ENCODE measurements at places on chromosomes 7 and 10.
A peak's percentile ranks its signal among the peaks of the same experiment; 100 is the strongest.

DNA sequence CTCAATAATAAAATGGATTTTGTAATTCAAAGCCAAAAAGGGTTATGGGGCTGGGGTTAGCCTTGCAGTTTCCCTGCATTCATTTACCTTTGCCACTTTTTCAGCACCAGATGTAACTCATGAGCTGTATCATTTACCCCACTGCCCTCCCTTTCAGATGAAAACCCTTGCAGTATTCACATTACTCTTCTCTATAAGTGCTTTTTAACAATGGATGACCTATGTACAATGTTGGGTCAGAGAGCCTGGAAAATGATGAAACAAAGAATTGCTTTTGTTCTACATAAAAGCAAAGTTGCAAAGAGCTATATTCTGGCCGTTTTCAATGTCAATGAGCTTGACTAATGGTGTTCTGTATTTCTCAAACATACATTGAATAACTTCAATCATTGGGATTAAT is 189.7 kb downstream of the TMEM26 start:
- DNase-seq = no peak

- no peak for DNase-seq
These were observed 337.5 kb downstream of the RPS24 start for GRCh38 chr10:78371136-78371535.

- no peak for DNase-seq
These were observed 767.9 kb downstream of the GRID1 start for GRCh38 chr10:85598646-85599045.

GRCh38 chr7:77923419-77923818 is 124.8 kb downstream of the PHTF2 start:
- no peak for DNase-seq

GRCh38 chr7:158606129-158606528 is 18.5 kb upstream of the PTPRN2 start:
- no peak for DNase-seq

GRCh38 chr10:29199941-29200679 is 88.8 kb upstream of the LYZL1 start:
- no peak for DNase-seq

DNA sequence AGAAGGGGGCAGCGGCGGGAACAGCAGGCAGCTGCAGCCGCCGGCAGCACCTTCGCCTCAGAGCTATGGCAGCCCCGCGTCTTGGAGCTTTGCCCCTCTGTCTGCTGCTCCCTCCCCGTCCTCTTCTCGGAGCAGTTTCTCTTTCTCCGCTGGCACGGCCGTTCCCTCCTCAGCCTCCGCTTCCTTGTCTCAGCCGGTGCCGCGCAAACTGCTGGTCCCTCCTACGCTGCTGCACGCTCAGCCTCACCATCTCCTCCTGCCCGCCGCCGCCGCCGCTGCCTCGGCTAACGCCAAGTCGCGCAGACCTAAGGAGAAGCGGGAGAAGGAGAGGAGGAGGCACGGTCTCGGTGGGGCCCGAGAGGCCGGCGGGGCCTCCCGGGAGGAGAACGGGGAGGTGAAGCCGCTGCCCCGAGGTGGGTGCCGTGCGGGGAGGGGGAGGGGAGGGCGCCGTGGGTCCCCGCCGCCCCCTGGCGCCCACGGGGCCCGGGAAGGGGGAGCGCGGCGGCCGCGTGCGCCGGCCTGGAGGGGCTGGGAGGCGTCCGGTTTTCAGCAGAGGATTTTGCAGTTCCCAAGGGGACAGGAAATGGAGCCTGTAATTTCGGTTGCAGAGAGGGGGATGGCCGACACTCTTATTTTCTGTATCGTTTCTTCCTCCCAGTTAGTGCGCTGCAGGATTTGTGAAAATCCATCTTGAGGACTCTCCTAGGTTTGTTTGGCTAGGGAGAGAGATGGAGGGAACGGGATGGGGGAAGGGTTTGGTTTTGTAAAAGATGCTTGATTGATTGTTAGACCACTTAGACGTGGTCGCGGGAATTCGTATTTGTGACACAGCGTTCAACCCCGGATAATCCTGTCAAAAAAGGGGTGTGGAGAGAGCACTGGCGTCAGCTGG is 630 bp downstream of the RSBN1L start:
- peak; percentile 67 for DNase-seq

DNA sequence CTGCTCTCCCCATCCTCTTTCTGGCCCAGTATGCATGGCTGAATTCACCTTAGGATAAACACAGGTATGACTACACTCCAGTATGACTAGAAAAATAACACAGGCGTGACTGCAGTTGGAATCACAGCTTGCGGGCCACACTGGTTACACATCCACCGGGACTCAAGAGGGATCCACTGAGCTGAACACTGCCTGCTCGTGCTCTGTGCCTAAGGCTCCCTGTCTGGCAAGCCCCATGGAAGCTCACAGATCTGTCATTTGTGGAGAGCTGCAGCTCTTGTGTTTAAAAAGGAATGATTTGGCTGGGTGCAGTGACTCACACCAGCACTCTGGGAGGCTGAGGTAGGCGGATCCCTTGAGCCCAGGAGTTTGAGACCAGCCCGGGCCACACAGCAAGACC is 26.8 kb downstream of the VOPP1 start:
- DNase-seq = no peak

- no peak for DNase-seq
These were observed 20.3 kb downstream of the TSPAN12 start for GRCh38 chr7:120837599-120837998.

DNA sequence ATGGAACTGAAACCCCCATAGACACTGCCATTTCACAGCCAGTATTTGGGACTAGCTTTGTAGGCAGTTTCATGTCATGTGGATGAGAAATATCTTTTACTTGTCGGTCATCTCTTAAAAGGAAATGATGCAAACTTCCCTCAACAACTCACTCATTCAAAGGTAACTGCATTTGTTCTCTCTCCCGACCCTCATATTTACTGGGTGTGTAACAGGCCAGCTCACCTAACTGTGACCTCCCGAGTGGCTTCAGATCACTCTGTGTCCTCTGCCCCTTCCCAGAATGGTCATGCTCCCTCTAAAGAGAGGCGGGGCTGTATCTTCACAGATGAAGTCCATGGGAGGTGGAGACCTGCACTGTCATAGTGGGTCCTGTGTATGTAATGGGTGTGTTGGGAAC is 14.7 kb downstream of the LRRC18 start:
- DNase-seq = no peak

GRCh38 chr7:4830176-4830575 is 31.7 kb downstream of the PAPOLB start:
- peak; percentile 57 for DNase-seq

- no peak for DNase-seq
These were observed 129.1 kb upstream of the BTBD16 start for GRCh38 chr10:122141821-122142640.

- DNase-seq = no peak
These were observed 87.2 kb downstream of the PHF14 start for GRCh38 chr7:11060893-11061292.

DNA sequence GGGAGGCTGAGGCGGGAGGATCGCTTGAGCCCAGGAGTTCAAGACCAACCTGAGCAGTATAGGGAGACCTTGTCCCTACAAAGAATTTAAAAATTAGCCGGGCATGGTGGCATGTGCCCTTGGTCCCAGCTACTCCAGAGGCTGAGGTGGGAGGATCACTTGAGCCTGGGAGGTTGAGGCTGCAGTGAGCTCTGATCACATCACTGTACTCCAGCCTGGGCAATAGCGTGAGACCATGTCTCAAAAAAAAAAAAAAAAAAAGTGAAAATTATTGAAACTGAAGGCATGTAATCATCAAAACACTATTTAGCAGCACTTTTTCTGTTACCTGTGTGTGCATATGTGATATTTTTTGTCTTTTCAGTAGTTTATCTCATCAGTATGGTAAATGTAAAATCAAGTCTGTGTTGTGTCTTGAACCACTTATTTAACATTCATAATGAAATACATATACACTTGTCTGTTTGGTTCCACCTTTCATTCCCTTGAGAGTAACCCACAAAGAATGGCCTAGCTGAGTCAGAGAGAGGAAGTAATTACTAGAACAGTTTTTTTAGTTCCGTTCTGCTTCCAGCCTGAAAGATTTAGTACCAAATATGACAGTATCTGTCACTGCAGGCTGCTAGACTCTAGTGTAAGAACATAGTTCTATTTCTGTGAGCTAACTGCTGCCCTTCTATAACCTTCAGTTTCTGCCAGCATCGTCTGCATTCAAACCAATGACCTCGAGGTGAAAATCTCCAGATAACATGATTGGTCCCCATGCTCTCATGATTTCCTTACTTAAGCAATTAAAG is 68.6 kb downstream of the MMRN2 start:
- no peak for DNase-seq

DNA sequence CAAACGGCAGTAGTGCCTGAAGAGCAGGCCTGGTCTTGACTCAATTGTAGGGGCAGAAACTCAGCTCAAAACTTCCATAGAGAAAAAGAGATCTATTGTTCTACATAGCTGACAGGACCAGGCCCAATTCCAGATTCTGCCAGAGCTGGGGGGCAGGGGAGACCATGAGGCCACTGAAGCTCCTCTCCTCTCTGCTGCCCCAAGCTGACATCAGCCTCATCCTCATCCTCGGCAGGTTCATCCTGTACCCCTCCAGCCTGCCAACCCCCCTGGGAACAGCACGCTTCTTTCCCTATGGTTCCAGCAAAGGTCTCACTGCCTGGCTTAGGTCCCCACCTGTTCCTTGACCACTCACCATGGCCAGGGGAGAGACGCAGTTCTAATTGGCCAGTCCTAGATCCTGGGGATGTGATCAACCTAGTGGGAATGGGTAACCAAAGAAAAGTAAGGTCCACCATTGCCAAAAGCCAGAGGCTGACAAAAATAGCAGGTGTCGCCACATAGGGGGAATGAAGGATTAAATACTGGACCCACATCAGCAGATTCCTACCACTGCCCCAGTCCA is 42.9 kb downstream of the CCDC3 start:
- no peak for DNase-seq

DNA sequence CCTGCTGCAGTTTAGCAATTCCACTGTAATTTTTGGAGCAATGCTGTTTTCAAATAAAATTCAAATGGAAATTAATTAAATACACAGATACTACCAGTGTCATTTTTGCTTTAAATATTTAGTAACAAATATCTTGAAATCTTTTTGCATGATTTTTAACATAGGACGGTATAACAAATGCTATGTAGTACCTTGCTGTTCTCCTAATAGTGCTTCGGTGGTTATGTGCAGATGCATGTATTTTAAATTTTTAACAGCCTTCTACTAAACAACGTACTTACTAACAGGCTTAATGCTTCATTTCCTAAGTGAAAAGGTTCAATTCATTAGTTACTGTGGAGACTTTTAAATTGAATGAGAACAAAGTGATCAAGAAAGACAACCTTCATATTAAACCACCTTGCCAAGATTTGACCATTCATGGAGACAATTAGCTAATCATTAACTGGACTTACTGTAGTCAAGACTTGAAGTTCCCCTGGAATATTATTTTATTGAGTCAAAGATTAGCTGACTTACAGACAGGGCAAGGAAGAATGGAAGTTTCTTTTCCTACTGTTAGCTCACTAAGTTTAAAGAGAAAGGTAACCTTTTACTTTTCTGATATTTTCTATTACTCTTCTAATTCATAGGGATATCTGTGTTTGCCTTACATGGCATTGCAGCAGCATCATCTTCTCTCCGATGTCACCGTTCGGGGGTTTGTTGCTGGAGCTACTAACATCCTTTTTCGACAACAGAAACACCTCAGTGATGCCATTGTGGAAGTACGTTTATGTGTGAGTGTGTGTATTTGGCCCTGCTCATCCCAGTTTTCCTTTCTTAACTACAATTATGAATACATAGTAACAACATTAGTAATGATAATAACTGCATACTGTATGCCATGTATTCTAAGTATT is 74.3 kb downstream of the AVL9 start:
- no peak for DNase-seq

GRCh38 chr10:100621360-100622205 is 85.8 kb downstream of the HIF1AN start:
- DNase-seq = peak; percentile 36

Measured in activated CD8-positive, alpha-beta memory T cell treated with anti-CD3 and anti-CD28 coated beads, Interleukin-2, amount 50 U/mL, for 4 hours (primary cell).